ENCODE measurements at places on chromosomes 1 and 21. TPM values are rescaled to one million over a fixed set of nuclear protein-coding genes. Genes with fewer than 3 reads are reported as not detected.

Gene RNF186
- polyA plus RNA-seq, result 41.8 TPM

Gene S1PR1
- polyA plus RNA-seq, result 42.4 TPM

Gene C2CD4D
- not detected for polyA plus RNA-seq

Gene DYNLT5
- polyA plus RNA-seq, result not detected

- no peak overlapping the region for H3K4me3 ChIP-seq
- H3K36me3 ChIP-seq, result no peaks in the 10 kb centered on the region
- no peak overlapping the region for H3K27ac ChIP-seq
- no peaks in the 10 kb centered on the region for H3K4me1 ChIP-seq
These were observed 33.2 kb upstream of the SERBP1 start for GRCh38 chr1:67463298-67463955.

DNA sequence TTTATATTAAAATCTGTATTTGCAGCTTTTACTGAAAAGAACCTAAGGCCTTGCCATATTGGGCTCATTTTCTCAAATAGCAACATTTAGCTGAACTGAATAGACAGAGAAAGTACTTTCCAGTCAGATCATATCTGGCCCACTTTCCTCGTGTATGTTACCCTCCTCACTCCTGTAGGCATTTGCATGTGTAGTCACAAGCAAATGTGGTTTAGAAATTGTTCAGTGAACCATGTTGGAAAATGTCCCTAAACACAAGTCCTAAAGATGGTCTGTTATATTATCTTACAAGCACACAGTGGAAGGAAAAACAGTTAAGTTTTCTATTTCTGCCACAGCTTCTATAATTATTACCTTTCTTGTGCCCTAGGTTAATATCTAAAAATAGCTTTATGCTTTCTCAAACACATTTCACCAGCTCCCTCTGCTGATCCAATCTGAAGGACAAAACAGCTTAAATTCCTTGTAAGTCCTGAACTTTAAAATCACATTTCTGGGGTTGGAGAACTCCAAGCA, 606 bp upstream of the FMO4 start:
- H3K36me3 ChIP-seq, result no peaks in the 10 kb centered on the region
- H3K4me3 ChIP-seq, result no peak overlapping the region
- no peaks in the 10 kb centered on the region for H3K27me3 ChIP-seq
- DNase-seq, result no peak
- no peak overlapping the region for H3K27ac ChIP-seq

GRCh38 chr1:113178106-113178505, 105.1 kb downstream of the LRIG2 start:
- DNase-seq, result no peak
- H3K27ac ChIP-seq, result no peak overlapping the region
- no peaks in the 10 kb centered on the region for H3K4me1 ChIP-seq
- no peak overlapping the region for H3K4me3 ChIP-seq
